ENCODE measurements at places on chromosomes 6 and 20.

GRCh38 chr6:98033617-98034016 is 750.6 kb upstream of the MMS22L start:
- DNase-seq = no peak

DNA sequence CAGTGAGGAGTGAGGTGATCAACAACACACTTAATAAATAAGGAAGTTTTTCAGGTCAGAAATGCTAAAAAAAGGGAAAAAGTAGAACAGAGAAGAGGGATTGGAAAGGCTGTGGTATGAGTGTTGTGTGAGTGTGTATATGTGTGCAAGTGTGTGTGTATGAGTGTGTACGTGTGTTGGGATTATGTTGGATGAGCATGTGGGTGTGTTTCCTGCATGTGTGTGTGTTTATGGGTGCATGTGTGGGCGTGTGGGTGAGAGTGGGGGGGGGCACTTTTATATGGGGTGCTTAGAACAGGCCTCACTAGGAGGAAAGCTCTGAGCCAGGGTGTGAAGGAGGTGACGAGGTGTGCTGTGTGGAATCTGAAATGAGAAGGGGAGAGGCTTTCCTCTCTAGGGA is 116.8 kb upstream of the SLC22A23 start:
- no peak for DNase-seq

DNA sequence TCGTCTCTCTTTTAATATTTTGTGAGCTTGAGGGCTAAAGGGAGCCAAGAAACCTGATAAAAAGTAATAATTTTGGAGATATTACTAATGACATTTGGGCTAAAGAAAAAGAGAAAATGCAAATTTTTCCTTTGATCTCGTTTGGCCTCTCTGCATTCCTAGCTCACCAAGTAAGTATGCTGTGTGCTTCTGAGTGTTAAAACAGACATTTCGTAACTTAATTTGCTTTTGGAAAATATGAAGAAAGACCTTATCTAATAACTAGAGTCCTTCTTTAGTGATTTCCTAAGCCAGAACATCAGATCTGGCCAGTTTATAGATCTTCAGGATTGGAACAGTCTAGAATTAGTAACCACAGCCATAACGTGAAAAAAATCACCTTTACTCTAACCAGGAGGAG is 872.9 kb upstream of the SLC35B3 start:
- DNase-seq = no peak

DNA sequence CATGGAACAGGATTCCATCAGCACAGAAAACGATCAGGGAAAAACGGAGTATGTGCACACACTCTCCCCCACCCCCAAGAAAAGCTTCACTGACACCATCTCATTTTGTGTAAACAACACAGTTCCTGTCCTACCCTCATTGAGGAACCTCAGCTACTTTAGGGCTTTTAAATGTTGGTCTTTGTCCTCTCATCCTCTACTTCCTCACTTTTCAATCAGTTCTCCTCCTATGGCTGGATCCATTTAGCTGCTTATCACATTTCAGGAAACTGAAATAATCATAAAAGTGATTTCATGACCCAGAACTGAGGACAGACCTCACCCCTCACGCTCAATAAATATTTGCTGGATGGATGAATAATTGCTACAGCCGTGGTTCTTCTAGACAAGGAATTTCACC is 33.1 kb upstream of the PNRC1 start:
- DNase-seq = no peak

DNA sequence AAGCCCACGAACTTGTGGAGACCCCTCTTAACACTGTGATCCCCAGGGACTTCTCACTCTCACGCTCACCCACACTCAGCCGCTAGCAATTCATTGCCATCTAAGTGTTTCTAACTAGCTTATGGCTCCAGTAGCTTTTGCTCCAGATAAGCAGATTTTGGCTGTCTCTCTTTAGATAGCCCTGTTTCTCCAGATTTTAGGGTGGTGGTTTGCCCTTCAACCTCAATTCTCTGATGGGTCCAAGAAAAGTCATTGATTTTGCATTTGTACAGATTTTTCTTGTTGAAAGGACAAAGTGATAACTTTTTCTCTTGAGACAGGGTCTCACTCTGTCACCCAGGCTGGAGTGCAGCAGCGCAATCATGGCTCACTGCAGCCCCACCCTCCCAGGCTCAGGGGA is 41.2 kb downstream of the NR2E1 start:
- DNase-seq = no peak

DNA sequence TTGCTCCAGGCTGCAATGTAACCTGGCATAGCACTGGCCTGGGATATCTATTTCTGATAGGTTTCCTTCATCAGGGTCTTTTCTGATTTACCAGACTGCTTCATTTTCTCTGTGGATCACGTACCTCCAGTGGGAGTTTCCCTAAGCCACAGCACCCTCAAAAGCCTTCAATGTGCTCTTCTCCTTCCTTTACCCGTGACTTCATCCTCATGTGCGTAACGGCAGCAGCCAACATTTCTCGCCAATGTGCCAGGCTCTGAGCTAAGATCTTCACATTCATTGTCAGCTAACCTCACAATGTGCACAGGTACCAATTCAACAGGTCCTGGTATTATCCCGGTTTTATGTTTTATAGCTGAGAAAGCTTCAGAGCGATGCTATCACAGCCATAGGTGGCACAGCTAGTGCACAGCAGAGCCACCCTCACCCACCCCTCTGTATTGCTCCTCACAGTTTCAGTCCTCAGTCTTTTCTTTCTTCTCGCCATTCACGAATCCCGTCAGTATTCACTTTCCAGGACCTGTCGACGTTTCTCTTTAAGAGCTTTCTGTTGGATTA is 58.2 kb downstream of the TNFAIP3 start:
- no peak for DNase-seq
